ENCODE measurements at places on chromosomes 3 and 15.

GRCh38 chr3:45055411-45056143 is 29.5 kb downstream of the CLEC3B start:
- no peak overlapping the region for H3K4me3 ChIP-seq
- no peaks in the 10 kb centered on the region for H3K4me1 ChIP-seq
- no peaks in the 10 kb centered on the region for H3K36me3 ChIP-seq

DNA sequence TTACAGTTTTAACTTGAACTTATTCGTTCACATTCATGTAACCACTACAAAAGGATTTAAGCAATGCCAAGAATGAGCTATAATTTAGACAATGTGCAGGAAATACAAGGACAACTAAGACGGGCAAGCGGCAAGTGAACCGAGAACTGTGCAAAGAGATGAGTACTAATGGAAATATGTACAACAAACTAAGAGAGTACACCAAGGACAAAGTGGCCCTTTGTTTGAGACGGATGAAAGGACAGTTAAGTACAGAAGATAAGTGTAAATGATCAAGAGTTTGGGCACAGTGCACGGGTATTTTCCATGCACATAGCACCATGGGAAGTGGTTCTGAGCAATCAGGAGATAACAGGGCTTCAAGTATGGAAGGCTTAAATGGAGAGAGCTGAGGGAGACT is 281.7 kb downstream of the ROBO2 start:
- no peak overlapping the region for H3K27ac ChIP-seq
- no peak for DNase-seq

DNA sequence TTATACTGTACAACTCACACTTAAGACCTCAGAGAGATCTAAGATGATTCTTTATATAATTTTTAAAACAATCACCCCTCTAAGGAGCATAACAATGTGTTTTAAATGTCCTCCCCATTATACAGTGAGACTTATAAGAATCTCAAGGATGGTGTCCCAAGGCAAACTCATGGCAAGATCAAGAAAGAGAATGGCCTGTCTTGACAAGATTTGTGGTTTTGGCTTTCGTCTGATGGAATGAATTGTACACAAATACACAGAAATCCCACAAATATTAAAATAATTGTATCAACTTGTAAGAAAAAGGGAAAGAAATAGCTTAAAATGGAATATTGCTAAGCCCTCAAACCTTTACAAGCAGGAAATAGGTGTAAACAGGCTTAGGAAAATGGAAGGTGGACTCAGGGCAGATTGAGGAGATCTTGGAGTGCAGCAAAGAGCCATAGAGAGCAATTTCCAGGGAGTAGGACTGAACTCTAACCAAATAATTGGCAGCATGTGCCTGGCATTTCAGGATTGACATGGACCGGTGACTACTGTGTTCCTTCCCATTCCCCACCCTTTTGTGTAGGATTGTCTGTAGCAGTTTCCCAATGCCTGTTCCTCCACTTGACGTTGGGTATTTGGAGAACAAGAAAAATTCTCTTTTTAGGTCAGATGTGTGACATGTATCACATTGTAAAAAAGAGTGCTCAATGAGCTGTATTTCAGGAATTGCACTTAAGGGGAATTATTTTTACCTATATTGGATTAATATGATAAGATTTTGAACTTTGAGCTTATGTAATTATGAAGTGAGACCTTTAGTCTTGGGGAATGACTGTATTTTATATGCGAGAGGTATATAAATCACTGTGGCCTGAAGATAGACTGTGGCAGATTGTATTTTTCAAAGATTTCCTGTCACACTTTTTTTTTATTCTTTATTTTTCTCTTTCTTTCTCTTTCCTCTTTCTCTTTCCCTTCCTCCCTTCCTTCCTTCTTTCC is 317.8 kb upstream of the SLITRK3 start:
- H3K27me3 ChIP-seq, result no peaks in the 10 kb centered on the region
- H3K36me3 ChIP-seq, result no peaks in the 10 kb centered on the region
- no peak overlapping the region for H3K4me3 ChIP-seq

DNA sequence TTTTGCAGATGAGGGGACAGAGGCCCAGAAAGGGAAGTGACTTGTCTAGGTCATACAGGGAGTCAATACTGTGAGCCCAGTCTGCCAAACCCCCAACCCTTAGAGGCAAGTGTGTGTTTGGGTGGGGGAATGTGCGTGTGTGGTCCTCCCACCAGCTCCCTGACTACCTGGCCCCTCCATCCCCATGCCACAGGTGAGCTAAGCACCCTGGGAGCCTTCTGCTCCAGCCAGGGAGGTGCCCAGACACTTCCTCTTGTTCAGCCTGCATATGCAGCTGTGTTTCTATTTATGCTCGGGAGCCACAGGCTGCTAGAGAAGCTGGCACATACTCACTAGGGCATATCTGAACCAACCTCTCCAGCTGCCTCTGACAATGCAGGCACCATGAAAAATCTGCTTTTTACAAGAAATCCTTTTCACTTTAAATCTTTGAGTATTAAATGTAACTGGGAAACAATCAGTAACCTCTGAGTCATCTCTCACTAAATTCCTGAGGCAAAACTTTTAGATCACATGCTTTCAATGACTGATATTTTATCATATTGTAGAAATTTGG is 20.7 kb downstream of the TBC1D2B start:
- no peak for DNase-seq
- peaks cover 38% of the 10 kb centered on the region for H3K4me1 ChIP-seq
- no peak overlapping the region for H3K27ac ChIP-seq
- H3K27me3 ChIP-seq, result no peaks in the 10 kb centered on the region
- no peak overlapping the region for H3K4me3 ChIP-seq
